Ammon's horn (tissue), 1 donor: ENCODE measurements at places on chromosomes 5 and 9.

GRCh38 chr5:79151942-79152671, 40.5 kb downstream of the BHMT start:
- DNase-seq = no peak

GRCh38 chr5:53114988-53115387, 5.4 kb upstream of the MOCS2 start:
- no peak for DNase-seq

- DNase-seq = no peak
Measured at GRCh38 chr9:115790520-115790919, 363.1 kb upstream of the PAPPA start.

GRCh38 chr5:13540168-13540750, 404.2 kb downstream of the DNAH5 start:
- DNase-seq = peak; percentile 9

GRCh38 chr5:55544341-55544740, 9.6 kb upstream of the PLPP1 start:
- no peak for DNase-seq

DNA sequence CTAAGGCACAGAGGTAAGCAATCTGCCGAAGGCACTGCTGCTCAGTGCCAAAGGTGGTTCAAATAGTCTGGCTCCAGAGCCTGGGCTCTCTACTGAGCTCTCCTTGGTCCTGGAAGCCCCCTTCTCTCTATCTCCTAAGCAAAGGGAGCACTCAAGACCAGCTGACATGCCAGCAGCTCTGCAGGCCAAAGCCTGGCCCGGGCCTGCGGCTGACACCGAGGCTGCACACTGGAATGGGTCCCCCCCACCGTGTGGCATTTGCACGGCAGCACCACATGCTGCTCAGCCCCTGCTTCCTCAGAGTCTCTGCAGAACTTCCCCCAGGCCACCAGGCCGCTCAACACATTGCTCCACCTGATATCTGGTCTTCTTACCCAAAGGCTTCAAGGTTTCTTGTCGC, 57.8 kb upstream of the GOLPH3 start:
- peak; percentile 32 for DNase-seq

DNA sequence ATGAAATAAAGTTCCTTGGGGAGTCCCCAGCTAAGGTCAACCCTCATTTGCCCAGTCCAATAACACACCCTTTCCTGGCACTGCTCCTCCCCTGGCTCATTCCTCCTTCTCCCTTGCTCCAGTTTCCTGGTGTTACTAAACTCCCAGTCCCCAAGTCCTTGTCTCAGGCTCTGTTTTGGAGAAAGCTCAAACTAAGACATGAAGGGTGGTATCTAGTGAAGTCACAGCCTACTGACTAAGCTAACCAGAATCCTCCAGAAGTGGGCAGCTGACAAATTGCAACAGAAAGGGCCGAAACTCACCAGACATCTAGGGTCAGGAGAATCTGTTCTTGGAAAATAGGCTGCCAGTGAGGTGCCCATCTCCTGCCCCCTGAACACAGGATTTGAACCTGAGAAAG, 118.7 kb upstream of the NEK6 start:
- no peak for DNase-seq
